ENCODE measurements at places on chromosomes 11 and 22.

DNA sequence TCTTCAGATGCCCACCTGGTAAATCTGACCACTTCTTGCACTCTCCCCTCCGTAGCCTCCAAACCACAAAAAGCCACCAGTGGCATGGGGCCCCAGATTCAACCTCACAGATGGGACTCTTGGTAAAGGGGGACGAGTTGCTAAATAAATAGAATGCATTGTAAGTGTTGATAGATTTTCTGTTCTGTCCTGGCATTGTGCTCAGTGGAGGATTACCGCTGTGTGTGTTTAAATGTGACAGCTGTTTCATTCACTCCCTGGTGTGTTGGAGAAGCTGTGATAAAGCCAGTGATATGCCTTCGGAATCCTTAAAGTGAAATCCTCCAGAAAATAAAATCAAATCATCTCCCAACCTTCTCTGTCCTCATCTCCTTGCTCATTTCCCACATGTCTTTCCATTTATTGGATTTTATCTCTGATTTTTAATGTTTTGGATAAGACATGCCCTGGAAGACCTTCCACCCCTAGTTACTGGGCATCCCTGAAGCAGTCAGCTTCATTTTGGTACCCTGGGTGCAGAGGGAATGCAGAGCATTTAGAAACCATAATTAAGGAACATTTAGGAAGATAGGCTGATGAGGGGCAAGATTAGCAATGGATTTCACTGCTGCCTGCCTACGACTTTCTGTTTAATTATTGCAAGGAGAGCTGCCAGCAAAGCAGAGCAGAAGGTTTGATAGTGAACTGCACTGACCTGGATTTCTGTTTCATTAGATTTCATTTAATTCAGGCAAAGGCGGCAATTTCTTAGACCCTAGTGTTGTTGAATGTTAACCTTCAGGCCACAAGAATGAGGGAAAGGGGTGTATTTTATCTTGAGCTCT lies 460.9 kb upstream of the KIRREL3 start:
- DNase-seq, result no peak

GRCh38 chr22:49693848-49694247 lies 133.8 kb downstream of the BRD1 start:
- no peak for DNase-seq

DNA sequence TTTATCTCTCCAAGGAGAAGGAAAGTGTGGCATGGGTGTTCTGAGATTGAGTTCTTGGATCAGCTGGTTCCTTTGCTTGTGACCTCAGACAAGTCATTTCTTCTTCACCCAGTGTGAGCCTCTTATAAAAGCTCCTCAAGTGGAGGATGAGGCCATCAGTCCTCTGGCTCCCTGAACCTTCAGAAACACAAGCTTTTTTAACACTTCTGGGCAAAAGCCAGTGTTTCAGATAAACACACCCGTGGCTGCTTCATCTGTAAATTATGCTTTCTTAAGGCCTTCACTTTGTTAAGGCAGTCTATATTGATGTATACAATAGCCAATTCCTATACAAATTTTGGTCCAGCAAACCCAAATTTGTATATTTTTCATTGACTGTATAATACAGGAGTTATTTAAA lies 179.9 kb downstream of the DBX1 start:
- DNase-seq, result no peak

GRCh38 chr11:84408946-84409411 lies 1122.8 kb upstream of the CCDC90B start:
- no peak for DNase-seq

DNA sequence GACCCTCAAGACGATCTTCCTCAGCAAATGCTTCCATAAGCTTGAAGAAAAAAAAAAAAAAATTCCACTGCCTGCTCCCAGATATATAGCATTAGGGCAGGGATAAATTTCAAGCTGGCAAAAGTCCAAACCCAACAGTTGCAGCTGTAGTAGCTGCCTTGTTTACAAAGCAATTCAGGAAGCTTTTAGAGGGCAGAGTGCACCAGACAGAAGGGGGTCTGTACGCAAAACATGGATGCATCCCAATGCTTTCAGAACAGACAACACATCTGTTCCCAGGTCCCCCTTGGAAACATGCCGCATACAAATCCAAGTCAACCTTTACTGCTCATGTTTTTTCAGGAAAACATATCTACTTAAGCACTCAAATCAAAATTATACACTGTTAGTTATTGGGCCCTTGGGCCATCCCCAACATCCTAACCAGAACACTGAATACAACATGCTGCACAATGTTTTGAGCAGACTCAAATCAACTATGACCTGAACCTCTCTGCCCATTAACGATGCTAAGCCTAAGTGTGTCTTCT lies 94.5 kb downstream of the CADM1 start:
- no peak for DNase-seq

- no peak for DNase-seq
These were observed 135.2 kb upstream of the NAV2 start for GRCh38 chr11:19577391-19577975.

DNA sequence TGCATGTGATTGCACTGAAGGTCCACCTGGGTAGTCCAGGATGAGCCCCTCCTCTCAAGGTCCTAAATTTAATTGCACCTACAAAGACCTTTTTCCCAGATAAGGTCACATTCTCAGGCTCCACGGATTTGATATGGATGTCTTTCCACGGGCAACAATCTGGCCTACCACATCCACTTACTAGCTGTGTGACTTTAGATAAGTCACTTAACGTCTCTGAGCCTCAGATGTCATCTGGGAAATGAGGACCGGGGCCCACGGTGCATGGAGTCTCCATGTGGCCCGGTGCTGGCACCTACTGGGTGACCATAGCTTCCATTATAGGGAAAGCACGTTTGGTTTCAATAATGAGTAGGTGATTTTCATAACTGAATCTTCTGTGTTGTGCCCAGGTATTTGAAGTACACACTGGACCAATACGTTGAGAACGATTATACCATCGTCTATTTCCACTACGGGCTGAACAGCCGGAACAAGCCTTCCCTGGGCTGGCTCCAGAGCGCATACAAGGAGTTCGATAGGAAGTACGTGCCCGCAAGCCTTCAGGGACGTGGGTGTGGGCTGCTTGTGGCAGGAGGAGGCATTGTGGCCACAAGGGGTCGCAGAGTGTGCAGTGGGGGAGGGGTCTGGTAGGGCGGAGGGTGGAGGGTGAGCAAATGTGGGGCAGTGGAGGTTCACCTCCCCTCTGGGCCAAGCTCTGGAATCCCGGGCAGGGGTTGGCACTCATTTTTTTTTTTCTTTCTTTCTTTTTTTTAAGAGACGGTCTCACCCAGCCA lies 55.7 kb downstream of the ARHGAP8 start:
- DNase-seq, result no peak

GRCh38 chr22:49163960-49164690 lies 663.5 kb downstream of the BRD1 start:
- DNase-seq, result no peak

DNA sequence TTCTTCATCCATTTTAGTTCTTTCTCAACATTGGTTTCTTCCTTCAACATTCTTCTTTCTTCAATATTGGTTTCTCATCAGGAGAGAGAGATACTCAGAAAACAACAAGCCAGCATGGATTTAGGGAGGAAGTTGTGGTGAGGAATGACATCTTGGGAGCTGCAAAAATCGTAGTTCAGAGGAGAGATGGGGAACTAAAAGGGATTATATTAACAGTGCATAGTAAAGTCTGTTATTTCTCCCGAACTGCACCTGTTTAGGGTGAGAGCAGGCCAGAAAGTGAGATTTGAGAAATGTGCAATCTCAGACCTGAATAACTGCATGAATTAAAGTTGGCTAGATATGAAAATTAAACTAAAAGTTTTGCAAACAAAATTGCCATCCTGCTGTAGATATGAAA lies 94.5 kb downstream of the CASP12 start:
- no peak for DNase-seq

- DNase-seq, result peak; percentile 14
These were observed 11.3 kb downstream of the SHANK2 start for GRCh38 chr11:71240865-71241691.

DNA sequence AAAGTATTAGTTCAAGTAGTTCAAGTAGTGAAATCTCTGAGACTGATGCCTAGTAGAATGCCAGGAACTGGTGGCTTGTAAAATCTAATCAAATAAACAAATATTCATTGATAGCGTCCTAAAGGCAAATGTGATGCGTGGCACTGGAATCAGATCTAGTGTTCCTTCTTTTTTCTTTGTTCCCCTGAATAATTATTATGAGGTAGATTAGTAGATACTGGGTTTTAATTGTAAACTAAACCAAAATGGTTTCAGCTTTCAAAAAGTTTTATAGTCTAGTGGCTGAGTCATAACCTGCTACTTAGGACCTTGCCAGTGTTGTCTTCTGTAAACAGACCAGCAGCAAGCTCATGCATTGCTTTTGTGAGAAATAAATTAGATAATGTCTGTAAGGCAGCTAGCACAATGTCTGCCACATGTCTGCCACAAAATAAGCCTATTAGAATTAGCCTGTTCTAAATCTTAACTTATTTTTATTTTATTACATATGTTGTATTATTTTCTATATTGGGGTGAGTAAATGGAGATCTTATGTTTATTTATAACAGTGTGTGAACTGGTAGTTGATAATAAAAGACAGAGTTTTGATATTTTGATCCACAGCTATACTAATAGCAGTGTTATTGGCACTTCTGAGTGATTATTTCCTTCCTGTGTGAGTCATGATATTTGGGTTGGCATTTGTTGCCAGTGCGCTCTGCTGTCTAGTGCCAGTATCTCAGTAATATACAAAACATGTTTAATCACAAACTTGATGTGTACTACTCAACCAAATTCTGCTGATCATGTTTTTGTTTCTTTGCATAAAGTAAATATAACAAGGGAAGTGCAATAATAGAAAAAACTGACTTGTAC lies 135.7 kb downstream of the TMEM135 start:
- DNase-seq, result peak; percentile 65

- DNase-seq, result no peak
These were observed 56.2 kb downstream of the RASSF10 start for GRCh38 chr11:13065200-13065787.

DNA sequence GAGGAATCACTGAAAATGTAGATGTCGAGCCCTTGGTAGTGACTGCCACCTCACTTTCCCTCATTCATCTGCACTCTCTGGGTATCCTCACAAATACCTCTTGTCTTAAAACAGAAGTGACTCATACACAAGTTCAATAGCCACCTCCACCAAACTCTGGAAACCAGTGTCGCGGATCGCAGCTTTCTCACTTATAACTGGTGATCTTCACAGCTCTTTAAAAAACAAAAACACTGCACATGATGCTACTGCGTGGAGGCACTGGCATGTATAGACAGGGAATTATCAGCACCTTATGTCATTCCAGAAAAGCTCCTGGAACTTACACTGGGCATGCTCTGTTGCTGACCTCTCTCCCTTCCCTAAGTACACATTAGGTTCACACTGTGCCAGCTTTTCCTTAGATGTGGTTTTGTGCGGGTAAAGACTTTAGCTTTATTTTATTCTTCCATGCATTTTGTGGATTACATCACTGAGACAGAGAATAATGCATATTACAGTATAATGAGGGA lies 425.5 kb upstream of the CADM1 start:
- no peak for DNase-seq

GRCh38 chr11:20050048-20050447 lies 110.2 kb downstream of the DBX1 start:
- no peak for DNase-seq

GRCh38 chr11:67499808-67500483 lies 5.2 kb downstream of the PITPNM1 start:
- DNase-seq, result no peak

- peak; percentile 14 for DNase-seq
These were observed 1163.7 kb downstream of the FAM181B start for GRCh38 chr11:81569999-81570398.

DNA sequence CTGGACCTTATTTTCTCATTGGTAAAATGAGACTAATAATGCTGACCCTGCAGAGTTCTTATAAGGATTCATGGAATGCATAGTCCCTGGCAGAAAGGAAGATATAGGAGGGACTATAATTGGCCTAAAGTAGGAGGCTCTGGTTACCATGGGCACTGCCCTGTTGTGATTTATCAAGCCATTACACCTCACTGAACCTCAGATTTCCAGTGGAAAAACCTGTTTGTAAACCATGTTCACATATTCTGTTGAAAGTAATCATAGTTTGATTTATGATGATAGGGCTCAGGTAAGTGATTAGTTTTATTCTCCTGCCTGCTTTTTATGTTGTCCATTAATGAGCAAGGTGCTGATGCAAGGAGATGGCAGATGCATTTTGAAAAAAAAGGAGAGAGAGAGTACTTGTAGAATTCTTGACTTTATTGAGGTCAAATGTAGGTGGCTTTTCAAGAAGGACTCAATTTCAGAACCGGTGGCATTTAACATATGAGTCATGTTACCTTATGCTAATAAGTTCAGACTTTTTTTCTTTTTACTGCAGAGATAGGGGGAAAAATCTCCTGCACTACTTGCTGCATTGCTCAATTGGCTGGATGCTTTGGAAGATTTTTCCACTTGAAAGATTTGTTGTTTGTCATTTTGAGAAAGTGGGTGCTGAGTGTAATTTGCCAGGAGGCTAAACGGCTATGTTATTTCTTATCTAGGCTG lies 14.6 kb downstream of the NF2 start:
- peak; percentile 45 for DNase-seq

DNA sequence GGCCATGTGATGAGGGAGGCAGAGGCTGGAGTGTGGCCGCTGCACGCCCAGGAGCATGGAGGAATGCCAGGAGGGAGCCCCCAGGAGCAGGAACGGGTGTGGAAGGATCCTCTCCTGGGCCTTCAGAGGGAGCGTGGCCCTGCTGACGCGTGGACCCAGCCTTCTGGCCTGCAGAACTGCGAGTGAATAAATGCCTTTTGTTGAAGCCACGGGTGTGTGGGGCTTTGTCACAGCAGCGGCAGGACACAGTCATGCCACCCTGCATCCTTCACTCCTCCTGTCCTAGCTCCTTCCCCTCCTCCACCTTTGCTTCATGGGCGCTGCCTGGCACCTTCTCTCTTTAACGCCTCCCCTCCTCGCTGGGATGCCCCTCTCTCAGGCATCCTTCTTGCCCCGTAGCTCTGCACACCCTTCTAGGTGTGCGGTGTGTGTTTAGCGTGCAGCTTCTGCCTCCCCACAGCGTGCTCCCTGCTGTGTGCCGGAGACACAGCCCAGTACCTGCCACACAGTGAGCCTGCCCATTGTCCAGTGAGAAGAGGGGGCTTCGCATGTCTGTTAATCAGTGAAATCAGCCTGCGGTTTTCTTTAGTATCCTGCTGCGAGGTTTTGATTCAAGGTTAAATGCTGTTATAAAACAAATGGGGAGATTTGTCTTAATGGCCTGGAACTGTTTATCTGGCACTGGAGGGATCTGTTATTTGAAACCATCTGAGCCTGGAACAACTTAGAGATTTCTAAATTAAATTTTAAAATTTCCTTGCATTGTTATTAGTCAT lies 459.6 kb downstream of the TBC1D22A start:
- DNase-seq, result no peak

Measured in SW 1271 (cell line).